Testis (tissue), 5 donors: ENCODE measurements at places on chromosomes 13 and 19.

DNA sequence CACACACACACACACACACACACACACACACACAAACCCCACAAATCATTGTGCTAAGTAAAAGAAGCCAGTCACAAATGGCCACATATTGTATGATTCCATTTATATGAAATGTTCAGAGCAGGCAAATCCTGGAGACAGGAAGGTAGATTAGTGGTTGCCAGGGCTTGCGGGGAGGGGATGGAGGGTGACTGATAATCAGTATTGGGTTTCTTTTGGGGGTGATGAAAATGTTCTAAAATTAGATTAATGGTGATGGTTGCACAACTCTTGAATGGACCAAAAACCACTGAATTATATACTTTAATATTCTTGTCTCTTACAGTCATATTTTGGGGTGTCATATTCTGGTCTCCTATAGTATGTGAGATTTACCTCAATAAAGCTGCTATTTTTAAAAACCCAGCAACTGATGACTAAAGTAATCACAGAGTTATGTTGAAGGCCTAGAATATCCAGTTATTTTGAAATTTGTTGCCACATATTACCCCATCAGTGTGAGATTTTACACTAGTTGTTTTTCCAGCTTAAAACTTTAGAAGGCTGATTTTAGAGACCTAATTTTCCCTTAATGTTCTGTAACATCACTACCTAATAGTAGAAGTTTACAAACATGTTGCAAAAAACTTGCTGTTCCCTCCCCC is 20.3 kb downstream of the FLT1 start:
- DNase-seq = no peak

DNA sequence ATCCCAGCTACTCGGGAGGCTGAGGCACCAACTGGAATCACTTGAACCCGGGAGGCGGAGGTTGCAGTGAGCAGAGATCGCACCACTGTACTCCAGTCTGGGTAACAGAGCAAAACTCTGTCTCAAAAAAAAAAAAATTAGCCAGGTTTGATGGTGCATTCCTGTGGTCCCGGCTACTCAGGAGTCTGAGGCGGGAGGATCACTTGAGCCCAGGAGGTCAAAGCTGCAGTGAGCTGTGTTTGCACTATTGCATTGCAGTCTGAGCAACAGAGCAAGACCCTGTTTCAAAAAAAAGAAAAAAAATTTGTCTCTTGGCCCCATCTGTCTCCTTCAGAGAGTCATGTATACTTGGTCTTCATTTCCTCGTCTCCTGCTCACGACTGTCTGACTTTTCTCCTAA is 1.6 kb downstream of the CCDC97 start:
- no peak for DNase-seq

- peak; percentile 89 for DNase-seq
Measured at GRCh38 chr19:507286-508203, at the start of gene TPGS1. Gene TPGS1, plus strand, starts transcription at chr19:507497. Its CDS starts 10 bp downstream, at chr19:507507.

- DNase-seq = no peak
Measured at GRCh38 chr19:23771316-23771715, 12.6 kb upstream of the ZNF681 start.

GRCh38 chr19:6723738-6724137 is 3.3 kb upstream of the C3 start:
- no peak for DNase-seq

DNA sequence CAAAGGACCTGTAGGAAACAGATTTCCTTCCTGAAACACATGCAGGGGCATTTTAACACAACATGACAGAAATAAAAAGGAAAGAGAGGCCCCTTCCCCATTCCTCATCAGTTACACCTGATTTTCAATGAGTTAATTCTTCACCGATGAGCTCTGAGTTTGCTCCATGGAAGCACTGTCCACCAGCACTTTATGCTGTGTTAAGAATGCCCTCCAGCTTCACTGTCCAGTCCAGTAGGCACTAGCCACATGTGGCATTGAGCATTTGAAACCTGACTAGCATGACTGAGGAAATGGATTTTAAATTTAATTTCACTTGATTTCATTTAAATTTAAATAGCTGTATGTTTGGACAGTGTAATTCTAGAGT is 217.2 kb upstream of the SLC10A2 start:
- no peak for DNase-seq

DNA sequence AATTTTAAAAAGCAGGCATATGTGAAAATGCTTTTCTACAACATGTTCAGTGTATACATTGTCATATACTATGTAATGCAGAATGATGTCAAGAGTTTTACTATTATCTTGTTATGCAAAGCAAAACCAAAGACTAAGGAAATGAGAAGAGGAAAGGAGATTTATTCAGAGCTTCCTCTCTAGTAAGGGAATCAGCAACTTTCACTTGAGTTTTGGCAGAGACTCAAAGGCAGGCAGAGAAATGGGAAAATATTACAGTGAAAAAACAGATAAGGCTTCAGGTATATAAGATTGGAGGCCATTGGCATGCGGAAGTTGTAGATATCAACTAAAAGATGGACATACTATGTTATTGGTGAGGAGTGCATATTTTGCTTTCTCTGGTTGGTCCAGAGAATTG is 512.0 kb upstream of the PCDH20 start:
- DNase-seq = no peak
